Foreskin keratinocyte (primary cell): ENCODE measurements at places on chromosomes 11 and 22.

DNA sequence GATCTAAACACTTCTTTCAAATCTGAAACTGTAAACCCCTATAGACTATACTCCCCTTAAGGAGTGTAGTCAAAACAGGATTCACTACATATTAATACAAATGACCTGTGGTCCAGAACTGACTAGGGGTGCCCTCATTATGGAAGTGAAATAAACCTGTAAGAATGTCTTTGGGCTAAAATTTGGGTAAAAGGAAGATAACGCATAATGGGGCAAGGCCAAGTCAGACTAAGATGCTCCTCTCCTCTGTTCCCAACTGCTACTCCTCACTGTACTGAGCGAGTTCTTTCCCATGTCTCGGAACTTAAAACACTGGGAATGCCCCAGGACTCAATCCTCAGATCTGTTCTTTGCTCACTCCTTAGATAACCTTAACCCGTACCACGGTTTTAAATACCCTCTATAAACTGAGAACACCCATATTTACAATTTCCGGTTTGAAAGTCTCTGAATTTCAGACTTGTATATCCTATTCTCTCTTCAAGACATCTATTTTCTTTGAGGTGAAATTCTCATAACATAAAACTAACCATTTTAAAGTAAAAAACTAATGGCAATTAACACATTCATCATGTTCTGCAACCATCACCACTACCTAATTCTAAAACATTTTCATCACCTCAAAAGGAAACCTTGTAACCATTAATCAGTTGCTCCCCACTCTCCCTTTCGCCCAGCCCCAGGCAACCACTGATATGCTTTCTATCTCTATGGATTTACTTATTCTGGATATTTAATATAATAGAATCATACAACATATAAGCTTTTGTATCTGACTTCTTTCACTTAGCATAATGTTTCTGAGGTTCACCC is 4.0 kb downstream of the THAP12 start:
- no peak for DNase-seq

DNA sequence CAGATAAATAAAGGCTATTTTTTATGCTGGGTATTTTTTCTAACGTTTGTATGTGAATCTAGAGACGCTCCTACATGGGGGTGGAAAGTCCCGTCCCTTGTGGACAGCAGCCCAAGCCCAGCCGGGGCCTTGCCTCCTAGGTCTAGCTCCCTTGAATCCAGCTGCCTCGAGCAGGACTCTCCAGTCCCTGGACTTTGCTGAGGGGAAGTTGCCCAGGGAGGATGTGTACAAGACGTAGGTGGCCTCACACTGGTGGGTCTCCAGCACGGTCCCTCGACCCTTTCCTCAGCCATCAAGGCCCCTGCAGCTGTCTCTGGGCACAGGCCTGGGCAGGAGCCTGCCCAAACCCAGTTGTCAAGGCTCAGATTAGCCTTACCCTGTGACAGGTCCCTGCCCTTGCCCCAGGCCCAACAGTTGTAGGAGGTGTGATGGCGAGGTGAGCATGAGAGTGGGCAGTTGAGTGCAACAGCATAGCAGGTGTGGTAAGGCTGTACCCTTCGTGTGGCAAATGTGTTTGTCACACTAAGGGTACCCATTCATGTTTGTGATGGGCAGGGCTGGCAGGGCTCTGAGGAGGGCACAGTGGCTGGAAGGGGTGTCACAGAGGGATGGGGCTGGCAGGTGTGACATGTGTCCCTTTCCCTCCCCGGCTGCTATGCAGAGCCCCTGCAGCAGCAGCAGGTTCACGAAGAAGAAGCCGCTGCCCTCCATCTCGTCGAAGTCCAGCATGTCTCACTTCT is 3.4 kb downstream of the CCDC116 start:
- DNase-seq: no peak

GRCh38 chr22:41939981-41940831 is 6.7 kb downstream of the CENPM start:
- no peak for DNase-seq

DNA sequence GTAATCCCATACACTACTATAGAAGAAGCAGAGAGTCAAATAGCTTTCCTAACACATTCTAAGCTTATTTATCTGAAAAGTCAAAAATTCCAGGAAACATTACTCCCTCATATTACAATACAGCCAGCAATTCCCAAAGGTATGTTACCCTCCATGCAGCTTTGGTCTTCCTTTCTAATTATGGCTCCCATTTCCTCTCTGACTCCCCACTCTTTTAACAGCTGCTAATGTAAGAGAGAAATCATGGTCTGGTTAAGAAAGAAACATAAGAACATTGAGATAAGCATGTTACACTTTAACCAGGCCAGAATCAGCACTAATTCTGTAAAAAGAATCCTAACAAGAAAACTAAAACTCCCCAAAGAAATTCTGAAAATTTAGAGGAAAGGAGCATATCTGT is 6.8 kb downstream of the PPP2R1B start:
- DNase-seq: no peak

DNA sequence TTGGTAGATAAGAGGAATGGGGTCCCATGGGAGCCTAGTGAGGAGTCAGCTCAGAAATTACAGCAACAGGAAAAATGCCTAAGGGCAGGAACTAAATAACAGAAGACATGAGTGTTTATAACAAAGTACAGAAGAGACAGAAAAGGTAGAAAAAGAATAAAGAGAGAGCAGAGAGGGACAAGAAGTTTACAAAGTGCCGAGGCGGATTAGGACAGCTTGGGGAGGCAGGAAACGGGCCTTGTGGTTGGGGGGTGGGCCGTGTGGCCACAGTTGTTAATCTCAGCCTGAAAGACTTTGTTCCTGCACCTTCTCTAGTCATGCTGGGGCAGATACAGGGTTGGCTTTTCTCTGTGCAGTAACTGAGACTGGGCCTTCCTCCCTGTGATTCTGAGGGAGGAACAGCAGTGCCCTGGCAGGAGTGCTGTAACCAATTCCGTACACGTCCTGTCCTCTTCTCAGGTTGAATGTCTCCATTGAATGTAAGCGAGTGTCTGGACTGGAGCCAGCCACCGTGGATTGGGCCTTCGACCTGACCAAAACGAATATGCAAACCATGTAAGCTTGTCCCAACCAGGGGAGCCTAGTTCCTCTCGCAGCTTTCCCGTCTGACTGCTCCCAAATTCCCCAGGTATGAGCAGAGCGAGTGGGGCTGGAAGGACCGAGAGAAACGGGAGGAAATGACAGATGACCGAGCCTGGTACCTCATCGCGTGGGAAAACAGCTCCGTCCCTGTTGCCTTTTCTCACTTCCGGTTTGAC is 13.2 kb downstream of the NAA40 start:
- DNase-seq: peak; percentile 57

- no peak for DNase-seq
Observed at GRCh38 chr22:32712644-32713355, 88.7 kb upstream of the TIMP3 start.

DNA sequence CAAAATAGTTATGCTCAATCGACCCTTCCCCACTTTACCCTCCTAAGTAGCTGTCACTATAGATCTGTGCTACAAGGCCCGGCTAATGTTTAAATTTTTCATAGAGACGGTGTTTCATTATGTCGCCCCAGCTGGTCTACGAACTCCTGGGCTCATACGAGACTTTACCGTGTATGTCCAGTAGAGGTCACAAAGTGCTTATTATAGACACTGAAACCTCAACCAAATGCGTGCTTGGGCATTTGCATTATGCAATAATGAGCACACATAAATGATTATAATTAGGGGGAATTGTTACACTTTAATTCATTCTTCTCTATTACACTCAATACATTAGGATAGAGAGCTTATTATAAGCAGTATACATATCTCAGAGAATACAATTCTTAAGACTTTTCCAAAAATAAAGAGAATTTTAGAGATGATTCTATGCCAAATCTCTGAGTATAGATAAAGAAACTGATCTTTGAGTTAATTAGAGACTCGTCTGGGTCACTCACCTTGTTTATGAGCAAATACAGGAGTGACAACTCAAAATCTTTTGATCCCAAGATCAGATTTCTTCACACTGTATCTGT is 12.5 kb upstream of the MRPL16 start:
- DNase-seq: no peak

GRCh38 chr22:29626497-29627195 is 23.2 kb downstream of the NF2 start:
- DNase-seq: peak; percentile 83

GRCh38 chr11:69011624-69012091 is 1.4 kb downstream of the MRGPRF start:
- DNase-seq: no peak

GRCh38 chr22:33063611-33064010 is 5.4 kb upstream of the SYN3 start:
- no peak for DNase-seq

- no peak for DNase-seq
Observed at GRCh38 chr11:64724863-64725532, 2.0 kb upstream of the NRXN2 start.

GRCh38 chr22:34099278-34099677 is 179.0 kb upstream of the LARGE1 start:
- peak; percentile 17 for DNase-seq

DNA sequence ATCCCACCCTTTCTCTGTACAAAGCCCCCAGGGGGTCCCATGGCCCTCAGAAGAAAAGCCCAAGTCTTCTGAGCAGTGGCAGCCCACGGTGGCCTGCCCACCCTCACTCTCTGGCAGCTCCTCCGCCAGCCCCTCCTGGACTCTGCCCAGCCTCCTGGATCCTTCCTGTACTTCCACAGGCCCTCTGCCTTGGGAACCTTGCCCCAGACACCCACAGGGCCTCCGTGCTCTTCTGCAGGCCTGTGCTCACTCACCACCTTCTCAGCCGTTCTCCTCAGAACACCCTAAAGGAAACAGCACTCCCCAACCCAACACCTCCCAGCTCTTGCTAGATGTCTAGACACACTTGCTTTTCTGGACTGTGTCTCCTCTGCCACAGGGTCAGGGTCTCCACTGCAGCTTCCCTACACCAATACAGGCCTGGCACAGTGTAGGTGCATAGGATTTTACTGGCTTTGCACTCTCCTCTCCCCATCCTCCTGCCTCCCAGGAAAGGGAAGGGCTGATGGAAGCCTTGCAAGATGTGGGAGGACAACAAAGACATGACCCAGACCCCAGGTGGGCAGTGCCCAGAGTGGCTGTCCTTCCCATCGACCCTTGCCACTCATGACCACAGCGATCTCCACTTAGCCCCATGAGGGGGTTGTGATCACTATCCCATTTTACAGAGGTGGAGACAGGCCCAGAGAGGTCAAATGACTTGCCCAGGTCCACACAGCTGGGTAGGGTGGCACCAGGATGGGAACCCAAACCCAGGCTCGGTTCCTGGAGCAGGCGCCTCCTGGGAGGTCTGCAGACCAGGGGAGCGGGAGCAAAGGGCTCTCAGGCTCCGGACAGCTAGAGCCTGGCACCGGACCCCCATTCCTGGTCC is 2.0 kb downstream of the SCARF2 start:
- DNase-seq: no peak

GRCh38 chr11:123233280-123233974 is 38.4 kb upstream of the CLMP start:
- DNase-seq: no peak

GRCh38 chr11:68282141-68282860 is 10.5 kb upstream of the C11orf24 start:
- DNase-seq: peak; percentile 63

DNA sequence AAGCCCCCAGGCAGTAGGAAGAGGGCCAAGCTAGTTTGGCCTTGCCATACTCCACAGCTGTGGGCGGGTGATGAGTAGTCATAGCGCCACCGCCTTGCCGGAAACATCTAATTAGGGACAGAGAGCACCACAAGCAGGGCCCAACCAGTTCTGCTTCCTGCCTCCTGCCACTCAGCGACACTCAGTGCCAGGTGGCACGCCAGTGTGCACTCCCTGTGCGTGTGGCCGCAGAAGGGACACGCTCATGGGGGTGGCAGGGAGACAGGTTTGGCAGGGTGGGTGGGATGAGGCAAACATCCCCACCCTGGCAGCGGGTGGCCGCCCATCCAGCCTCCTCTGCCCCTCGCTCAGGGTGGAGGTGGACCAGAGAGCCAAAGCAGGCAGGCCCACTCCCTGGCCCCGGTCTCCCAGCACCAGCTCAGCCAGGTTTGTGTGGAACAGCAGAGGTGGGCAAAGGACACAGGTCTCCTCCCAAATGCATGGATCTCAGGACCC is 4.9 kb downstream of the OVOL1 start:
- DNase-seq: no peak

DNA sequence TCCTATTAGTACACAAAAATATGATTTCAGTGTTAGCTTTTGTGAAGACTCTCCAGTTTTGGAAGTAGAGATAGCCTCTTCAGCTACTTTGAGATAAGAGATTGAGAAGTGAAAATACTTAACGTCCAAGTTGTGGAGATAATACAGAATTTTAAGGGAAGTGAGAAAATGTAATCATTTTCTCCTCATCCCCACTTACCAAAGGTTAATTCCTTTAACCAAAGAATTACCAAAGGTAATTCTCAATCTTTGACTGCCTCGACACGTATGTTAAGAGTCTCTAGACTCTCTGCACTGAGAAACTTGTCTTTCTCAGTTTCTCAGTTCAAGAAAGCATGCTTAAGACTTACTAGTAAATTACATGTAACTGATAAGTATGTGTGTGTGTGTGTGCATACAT is 15.3 kb downstream of the C11orf54 start:
- DNase-seq: no peak

DNA sequence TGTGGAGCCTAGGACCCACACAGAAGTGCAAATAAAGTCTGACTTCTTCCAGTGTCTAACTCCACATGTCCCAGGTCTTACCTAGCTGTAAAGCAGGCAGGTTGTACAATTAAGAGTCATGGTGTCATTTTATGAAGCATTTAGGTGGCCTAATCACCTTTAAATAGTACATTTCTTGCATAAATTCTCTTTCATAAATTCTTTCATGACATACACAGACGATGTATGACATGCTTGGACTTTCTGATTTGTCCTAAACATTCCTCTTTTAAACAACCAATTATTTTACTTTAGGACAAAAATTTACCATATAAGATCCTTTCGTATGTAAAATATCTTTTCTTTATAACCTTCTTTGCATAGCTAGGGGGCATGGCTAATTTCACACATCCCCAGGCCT is 31.3 kb downstream of the TSKU start:
- DNase-seq: no peak

DNA sequence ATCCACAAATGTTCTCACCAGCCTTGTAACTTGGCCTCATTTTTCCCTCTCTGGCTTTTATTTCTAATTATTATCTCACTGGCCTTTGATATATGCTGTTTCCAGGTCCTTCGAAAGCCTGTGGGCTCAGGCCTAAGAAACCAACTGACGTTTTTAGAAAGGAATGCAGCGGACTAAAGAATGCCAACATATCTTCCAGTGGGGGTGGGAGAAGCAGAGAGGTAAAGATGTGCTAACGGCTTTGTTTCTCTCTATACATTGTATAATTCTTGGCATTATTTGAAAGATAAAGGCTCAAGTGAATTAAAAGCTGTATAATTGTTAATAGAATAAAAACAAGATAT is 28.2 kb downstream of the OR6Q1 start:
- peak; percentile 73 for DNase-seq

- no peak for DNase-seq
Observed at GRCh38 chr11:67288198-67288451, 978 bp upstream of the ANKRD13D start.

GRCh38 chr22:45334528-45334927 is 24.8 kb downstream of the FAM118A start:
- peak; percentile 70 for DNase-seq

GRCh38 chr11:34769224-34769623 is 147.0 kb downstream of the APIP start:
- no peak for DNase-seq
